Activated T-cell treated with anti-CD3 and anti-CD28 coated beads, Interleukin-2, amount 50 U/mL, for 72 hours (primary cell): ENCODE measurements at places on chromosomes 12 and 14. TPM values are rescaled to one million over a fixed set of nuclear protein-coding genes. Genes with fewer than 3 reads are reported as not detected.

- H3K4me1 ChIP-seq: no peaks in the 10 kb centered on the region
- no peak overlapping the region for H3K27ac ChIP-seq
- H3K4me3 ChIP-seq: no peak overlapping the region
- no peaks in the 10 kb centered on the region for H3K27me3 ChIP-seq
- no peaks in the 10 kb centered on the region for H3K36me3 ChIP-seq
These were observed 89.5 kb upstream of the NOVA1 start for GRCh38 chr14:26687301-26687837.

DNA sequence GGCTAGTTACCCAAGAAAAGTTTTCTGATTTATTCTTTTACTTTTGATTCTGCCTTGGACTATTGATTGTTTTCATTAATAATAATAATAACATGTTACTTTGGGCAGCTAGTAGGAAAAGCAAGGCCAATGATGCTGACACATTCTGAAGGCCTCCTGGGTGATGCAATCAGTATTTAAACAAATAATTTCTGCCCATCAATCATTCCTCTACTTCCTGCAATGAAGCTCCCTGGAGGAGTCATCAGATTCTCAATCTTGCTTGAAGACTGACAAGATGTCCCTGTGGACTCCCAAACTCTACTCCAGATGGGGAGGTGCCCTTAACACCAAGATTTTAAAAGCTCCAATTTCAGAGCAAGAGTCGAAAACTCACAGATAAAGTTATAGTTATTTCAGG, at the start of gene SPX:
Gene SPX (plus strand): TSS at position 244 of the 400 bp plus-strand sequence. CDS start 177 bp downstream, outside the sequence.
- peaks cover 12% of the 10 kb centered on the region for H3K4me1 ChIP-seq
- H3K4me3 ChIP-seq: peak within 1 kb of the TSS; percentile 88
- H3K36me3 ChIP-seq: peaks cover 11% of the 10 kb centered on the region

- peaks cover 2% of the 10 kb centered on the region for H3K4me1 ChIP-seq
- H3K4me3 ChIP-seq: no peak overlapping the region
- DNase-seq: no peak
- peaks cover 11% of the 10 kb centered on the region for H3K27me3 ChIP-seq
- H3K36me3 ChIP-seq: no peaks in the 10 kb centered on the region
These were observed 81.4 kb downstream of the PAPOLA start for GRCh38 chr14:96583569-96584041.

GRCh38 chr14:56025191-56025590, 93.0 kb upstream of the PELI2 start:
- H3K27me3 ChIP-seq: peaks cover 13% of the 10 kb centered on the region
- no peaks in the 10 kb centered on the region for H3K36me3 ChIP-seq
- no peak overlapping the region for H3K27ac ChIP-seq
- no peaks in the 10 kb centered on the region for H3K4me1 ChIP-seq
- DNase-seq: no peak

DNA sequence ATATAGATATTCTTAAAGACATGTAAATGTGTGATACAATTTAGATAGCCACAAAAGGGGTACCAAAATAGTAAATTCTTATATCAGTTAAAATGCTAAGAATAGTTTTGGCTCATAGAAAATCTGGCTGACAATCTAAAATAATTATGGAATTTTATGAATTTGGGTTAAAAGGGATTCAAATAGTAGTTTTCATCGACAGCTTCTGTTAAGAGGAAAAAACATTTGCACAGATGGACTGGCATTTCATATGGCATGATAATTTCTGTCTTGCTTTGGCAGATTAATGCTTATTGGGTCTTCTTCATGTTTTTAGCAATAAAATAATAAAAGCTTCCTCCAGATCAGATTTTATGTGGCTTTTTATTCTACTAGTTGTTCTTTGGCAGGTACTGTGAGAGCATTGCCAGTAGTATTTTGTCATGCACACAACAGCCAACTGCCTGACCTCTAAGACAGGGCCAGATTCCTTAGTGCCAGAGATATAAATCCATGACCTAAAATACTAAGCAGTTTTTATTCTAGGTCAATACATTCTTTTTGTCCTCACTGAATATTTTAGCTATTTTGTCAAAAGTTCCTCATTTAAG, 9.1 kb downstream of the ABCD2 start:
- no peaks in the 10 kb centered on the region for H3K27me3 ChIP-seq
- peak overlapping the region; percentile 72 for H3K27ac ChIP-seq
- peaks cover 37% of the 10 kb centered on the region for H3K4me1 ChIP-seq
- no peak for DNase-seq
- H3K36me3 ChIP-seq: peaks cover 4% of the 10 kb centered on the region

DNA sequence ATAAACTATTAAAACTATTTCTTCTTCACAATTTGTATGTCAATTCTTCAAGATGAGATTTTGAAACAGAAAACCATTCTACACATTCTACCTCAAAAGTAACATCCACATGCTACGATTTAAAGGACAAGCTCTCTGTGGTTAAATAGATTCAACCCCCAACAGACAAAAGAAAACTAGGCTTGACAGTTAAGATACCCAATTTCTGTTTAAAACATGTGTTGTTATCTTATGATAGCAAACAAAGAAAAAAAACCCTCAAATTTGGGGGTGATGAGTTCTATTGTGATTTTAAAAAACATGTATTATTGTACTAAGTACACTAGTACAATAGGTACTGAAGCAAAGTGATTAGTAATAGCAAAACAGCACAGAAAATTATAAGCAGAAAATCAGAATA, 33.8 kb downstream of the ATF7 start:
- H3K4me3 ChIP-seq: no peak overlapping the region
- peaks cover 43% of the 10 kb centered on the region for H3K4me1 ChIP-seq
- DNase-seq: no peak
- H3K27ac ChIP-seq: no peak overlapping the region
- H3K27me3 ChIP-seq: no peaks in the 10 kb centered on the region

DNA sequence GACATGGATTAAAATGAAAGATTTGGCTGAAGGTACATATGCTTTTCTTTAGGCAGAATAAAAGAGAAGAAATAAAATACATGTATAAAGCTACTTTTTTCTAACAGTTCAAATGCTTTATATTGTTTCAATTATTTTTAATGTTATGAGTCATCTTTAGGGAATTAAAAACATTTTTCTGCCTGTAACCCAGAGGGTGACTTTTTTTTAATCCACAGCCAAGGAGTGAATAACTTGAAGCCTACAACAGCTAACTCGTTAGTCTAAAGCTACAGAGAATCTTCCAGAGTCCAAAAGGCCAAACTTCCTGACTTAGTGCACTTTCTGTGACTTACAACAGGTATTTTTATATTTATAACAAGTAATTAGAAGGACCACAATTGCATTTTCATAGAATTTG, 151.6 kb downstream of the SEC23A start:
- H3K36me3 ChIP-seq: no peaks in the 10 kb centered on the region
- H3K27ac ChIP-seq: no peak overlapping the region
- H3K27me3 ChIP-seq: no peaks in the 10 kb centered on the region
- H3K4me1 ChIP-seq: no peaks in the 10 kb centered on the region
- DNase-seq: no peak
- no peak overlapping the region for H3K4me3 ChIP-seq

Gene CLEC7A
- total RNA-seq: not detected

Gene KIF5A
- 5.9 TPM for total RNA-seq

Gene E2F7
- total RNA-seq: 5.7 TPM

Gene RILPL2
- total RNA-seq: 13.9 TPM

Gene KRT85
- total RNA-seq: not detected

Gene RASSF9
- not detected for total RNA-seq

Gene TESPA1
- 86.5 TPM for total RNA-seq

Gene KLRB1
- 3.0 TPM for total RNA-seq

Gene GNB3
- total RNA-seq: 1.3 TPM

Gene SLC7A8
- total RNA-seq: 0.72 TPM
